Inflammatory macrophage (primary cell): ENCODE measurements at places on chromosomes 12 and 14.

- no peak for DNase-seq
Observed at GRCh38 chr14:86777963-86778602, 1214.9 kb downstream of the GALC start.

GRCh38 chr12:59294221-59294620 lies 301.6 kb upstream of the SLC16A7 start:
- no peak for DNase-seq

DNA sequence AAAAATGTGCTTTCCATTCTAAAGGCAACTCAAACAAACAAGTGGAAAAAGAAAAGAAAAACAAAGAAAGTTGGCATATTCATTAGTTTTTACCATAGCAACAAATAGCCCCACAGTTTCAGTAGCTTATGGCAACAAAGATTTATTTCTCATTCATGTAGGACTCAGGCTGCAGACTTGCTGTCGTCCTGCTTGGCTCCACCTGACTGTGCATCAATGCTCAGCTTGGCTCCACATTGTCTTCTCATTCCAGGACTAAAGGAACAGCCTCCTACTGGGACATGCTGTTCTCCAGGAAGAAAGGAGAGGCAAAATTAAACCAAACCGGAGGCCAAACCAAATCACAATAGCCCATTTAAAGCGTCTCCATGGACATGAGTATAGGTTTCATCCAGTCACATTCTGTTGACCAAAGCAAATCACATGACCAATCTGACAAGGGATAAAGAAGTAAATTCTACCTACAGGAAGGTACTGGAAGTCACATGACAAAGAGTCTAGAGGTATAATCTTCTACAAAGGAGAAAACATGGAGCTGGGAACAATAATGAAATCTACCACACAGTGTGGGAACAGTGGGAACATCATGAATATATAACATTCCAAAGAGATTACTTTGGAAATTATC lies 222.5 kb downstream of the PIK3C2G start:
- no peak for DNase-seq

- no peak for DNase-seq
Observed at GRCh38 chr14:80634106-80634758, 307.3 kb downstream of the CEP128 start.

DNA sequence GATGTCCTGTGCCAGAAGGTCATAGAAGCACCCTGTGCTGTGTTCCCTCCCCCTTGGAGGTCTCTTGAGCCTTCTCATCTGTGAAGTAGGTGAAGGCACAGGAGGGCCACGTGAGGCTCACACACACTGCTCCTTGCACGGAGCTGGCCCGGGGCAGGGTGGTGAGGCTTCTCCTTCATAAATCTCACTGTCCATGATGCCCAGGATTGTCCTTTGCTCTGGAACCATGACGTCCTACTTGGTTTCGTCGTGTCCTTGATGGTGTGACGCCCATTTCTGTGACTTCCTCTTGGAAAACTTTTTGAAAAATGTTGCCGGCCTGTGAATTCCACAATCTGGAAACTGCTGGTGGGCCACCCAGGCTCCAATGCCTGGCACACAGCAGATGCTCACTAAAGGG lies 34.4 kb downstream of the SH2B3 start:
- no peak for DNase-seq

- no peak for DNase-seq
Observed at GRCh38 chr14:69232388-69232787, 27.6 kb upstream of the GALNT16 start.

DNA sequence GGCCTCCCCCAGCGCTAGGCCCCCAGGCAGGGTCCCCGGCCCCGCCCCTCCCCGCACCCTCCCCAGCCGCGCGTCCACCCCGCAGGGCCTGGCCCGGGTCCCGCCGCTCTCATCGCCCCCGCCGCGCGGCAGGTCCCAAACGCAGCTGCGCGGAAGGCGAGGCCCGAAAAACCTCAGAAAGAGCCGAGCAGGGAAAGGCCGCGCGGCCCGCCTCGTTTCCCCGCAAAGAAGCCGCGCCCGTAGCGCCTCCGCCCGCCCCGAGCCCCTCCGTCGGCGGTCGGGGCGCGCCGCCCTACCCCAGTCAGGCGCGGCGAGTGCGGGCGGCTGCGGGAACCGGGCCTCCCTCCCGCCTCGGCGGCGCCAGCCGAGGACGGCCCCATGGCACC lies 324 bp downstream of the POLE start:
- no peak for DNase-seq
